Activated gamma-delta T cell (primary cell): ENCODE measurements at places on chromosomes 3 and 15.

GRCh38 chr3:40871394-40871793 is 327.9 kb upstream of the CTNNB1 start:
- no peak for DNase-seq

- no peak for DNase-seq
Measured at GRCh38 chr3:63886858-63887257, 23.2 kb downstream of the ATXN7 start.

DNA sequence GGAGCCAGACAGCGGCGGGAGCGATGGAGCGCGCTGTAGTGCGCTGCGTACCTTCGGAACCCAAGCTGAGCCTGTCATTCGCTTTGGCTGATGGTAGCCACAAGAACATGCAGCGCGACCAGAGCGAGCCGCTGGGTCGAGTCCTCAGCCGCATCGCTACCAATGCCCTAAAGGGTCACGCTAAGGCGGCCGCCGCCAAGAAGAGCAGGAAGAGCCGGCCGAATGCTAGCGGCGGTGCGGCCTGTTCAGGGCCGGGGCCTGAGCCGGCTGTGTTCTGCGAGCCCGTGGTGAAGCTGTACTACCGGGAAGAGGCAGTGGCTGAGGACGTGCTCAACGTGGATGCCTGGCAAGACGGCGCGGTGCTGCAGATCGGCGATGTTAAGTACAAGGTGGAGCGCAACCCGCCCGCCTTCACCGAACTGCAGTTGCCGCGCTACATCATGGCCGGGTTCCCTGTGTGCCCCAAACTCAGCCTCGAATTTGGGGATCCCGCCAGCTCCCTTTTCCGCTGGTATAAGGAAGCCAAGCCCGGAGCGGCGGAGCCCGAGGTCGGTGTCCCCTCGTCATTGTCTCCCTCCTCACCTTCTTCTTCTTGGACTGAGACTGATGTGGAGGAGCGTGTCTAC is 498 bp downstream of the PDE12 start:
- DNase-seq, result peak; percentile 30

GRCh38 chr3:142086581-142087090 is 62.7 kb downstream of the TFDP2 start:
- DNase-seq, result no peak

GRCh38 chr3:51500632-51501131 is 867 bp upstream of the DCAF1 start:
- no peak for DNase-seq

DNA sequence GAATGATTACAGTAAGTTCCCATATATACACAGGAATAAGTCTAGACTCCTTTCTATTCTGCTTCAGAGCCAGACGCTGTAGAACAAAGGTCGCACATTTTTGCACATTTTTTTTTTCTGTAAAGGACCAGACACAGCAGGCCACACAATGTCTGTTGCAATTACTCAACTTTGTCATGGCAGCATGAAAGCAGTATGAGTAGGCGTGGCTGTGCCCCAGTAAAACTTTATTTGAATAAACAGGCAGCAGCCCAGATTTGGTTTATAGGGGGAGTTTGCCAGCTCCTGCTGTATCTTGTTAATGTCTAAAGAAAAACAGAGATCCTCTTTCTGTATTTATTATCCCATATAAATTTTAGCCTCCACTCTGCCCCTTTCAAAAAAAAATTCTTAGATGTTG is 708.3 kb downstream of the FHIT start:
- no peak for DNase-seq
